ENCODE measurements at places on chromosomes 6 and 20.
A peak's percentile ranks its signal among the peaks of the same experiment; 100 is the strongest.

DNA sequence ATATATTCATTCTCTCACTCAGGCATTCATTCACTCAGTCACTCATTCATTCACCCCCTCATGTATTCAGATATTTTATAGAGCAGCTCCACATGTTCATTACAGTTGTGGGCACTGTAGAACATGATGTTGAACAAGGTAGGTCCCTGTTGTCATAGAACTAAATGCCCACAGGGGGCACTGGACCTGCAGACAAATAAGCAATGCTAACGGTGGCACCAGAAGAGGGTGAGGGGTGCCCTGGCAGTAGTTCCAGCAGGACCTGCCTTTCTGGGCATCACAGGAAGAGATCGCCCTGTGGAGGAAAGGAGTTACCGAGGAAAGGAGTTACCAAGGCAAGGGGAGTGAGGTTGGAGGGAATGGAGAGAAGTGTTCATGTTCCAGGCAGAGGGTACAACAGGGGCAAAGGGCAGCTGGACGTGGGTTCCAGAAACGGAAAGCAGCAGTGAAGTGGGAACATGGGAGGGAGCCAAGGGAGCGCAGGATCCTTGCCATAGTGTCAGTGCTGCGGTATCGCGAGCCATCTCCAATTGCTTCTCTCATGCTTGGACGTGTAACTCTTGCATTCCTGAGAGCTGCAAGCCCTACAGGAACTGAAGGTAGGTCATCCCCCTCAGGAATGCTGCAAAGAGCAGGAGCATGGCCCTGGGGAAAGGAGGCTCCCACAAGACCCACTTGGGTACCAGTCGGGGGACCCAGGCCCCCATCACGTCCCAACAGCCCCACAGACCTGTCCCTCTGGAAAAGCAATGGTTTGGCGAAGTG is 128.2 kb downstream of the EDN3 start:
- no peak for DNase-seq

DNA sequence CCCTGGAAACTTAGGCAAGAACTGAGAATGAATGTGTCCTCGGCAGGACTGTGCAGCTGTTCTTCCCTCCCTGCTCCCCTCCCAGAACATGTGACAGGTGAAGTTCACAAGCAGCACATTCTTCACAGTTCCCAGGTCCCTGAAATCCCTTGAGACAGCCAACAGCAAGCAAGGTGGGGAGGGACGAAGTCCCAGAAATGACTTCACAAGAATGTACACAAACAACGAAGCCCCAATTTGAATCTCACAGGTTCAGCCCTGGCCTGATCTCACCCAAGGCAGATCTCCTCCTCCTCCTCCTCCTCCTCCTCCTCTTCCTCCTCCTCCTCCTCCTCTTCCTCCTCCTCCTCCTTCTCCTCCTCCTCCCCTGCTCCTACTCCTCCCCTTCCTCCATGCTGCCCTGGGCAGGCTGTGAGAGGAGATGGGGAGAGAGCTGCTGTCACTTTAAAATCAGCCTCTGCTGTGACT is 32.4 kb downstream of the WRNIP1 start:
- DNase-seq = peak; percentile 31

GRCh38 chr20:31915491-31916280 is 36.2 kb downstream of the PDRG1 start:
- no peak for DNase-seq

DNA sequence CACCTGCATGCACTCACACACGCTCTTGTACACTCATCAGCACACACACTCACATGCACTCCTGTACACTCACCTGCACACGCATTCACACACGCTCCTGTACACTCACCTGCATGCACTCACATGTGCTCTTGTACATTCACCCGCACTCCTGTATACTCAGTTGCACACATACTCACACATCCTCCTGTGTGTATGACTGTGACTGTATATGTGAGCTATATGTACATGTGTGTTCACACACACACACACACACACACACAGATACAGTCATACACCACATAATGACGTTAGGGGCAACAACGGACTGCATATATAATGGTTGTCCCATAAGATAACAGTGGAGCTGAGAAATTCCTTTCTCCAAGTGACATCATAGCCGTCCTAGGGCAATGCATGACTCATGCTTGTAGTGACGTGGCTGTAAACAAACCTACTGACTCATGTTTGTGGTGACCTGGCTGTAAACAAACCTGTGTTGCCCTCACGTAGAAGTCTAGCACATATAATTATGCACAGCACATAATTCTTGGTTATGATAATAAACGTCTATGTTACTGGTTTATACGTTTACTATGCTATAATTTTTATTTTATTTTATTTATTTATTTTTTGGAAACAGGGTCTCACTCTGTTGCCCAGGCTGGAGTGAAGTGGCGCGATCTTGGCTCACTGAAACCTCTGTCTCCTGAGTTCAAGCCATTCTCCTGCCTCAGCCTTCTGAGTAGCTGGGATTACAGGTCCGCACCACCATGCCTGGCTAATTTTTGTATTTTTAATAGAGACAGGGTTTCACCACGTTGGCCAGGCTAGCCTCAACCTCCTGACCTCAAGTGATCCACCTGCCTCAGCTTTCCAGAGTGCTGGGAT is 22.8 kb upstream of the TAF4 start:
- DNase-seq = no peak

DNA sequence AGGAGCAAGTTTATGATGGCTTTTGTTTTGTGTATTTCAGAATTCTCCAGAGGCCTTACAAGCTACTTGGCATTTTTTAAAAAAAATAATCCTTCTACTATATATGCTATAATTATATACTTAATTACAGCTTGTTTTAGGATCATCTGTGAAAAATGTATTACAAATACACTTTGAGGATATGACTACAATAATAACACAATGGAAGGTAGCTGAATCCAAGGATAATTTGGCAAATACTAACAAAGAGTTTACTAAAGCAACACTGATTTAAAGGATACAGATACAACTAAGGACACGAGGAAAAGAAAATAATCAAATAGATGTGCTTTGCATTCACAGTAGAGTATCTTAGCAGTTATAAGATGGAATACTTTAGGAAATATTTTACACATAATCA is 381.9 kb upstream of the CITED2 start:
- no peak for DNase-seq

GRCh38 chr20:57656821-57657534 is 36.8 kb upstream of the ZBP1 start:
- no peak for DNase-seq

DNA sequence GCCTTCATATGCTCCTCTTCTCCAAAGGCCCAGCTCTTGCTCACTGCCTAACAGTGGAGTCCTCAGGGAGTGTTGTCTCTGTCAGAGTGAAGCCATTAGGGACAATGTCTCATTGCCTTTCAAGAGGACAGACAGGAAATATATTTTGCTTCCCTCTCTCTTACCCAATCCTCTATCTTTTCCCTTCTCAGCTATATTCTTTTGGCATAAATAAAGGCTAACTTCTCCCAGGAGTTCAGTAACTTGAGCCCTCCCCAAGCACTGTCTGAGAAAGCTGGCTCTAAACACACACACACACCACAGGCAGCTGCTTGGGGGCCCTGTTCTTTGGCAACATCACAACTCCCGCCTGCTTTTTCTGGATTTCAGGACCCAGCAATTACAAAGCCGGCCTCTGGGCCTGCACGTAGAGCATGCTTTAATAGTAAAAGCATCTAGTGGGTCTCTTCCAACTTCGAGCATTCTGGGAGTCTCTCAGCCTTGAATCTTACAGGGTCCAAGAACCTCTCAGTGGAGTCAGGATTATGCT is 34.7 kb upstream of the LAMA4 start:
- peak; percentile 73 for DNase-seq

GRCh38 chr6:144377586-144378210 is 92.6 kb downstream of the UTRN start:
- DNase-seq = peak; percentile 22

GRCh38 chr6:93350774-93351173 is 68.6 kb downstream of the EPHA7 start:
- no peak for DNase-seq

DNA sequence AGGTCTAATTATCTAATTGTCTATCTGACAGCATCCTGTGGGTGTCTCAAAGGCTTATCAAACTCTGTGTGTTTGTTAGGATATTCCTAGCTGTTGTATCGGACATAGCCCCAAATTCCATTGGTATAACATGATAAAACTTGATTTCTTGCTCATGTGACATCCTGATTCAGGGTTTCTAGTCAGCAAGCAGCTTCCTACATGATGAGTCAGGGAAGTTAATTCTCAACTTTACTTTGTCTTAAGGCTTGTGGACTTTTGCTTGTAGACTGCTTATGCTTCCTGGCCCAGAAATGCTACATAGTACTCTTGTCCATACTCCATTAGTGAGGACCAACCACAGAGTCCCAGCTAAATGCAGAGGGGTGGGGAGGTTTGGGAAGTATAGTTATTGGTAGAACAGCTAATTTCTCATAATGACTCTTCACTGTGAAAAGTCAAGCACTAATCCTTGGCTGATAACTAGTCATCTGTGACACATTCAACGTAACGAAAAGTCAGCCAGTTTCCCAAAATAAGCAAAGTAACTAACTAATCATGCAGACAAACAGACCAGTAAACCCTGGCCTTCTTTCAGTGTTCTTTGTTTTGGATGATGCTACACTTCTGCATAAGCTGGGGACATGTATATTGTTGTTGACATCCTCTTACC is 25.8 kb downstream of the NKAIN2 start:
- no peak for DNase-seq

GRCh38 chr6:75091467-75092190 is 114.2 kb downstream of the COL12A1 start:
- no peak for DNase-seq

- DNase-seq = no peak
Measured at GRCh38 chr6:160002882-160003281, 34.0 kb downstream of the IGF2R start.

- DNase-seq = no peak
Measured at GRCh38 chr6:10310826-10311225, 104.0 kb downstream of the TFAP2A start.

DNA sequence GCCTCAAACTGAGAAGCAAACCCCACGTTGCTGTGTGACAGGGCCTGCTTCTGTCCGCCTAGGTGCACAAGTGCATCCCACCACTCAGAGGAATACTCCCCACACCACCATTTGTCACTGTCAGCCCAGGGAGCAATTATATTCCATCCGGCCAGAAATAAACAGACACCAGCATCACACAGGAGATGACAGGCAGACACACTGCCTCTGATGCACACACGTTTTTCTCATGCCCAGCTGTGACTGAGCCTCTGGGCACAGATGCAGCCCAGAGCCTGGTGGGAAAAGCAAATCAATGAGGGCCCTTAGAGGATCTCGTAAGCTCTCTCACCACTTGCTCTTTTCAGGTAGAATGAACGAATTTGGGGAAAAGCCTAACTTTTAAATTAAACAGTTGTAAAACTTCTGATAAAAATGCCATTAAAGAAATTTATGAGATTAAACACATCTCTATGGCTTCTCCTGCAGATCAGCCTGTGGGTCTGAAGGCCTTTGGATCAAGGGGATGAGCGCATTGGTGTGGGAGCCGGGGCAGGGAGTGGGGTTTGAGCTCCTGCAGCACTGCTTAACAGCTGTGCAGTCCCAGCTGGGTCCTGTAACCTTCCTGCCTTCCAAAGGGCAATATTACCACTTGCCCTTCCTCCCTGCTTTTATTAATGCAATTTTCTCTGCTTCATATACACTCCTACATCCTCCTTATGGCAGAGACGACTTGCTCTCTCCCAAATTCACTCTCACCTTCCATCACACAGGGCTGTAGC is 624.3 kb downstream of the PTPRT start:
- no peak for DNase-seq

DNA sequence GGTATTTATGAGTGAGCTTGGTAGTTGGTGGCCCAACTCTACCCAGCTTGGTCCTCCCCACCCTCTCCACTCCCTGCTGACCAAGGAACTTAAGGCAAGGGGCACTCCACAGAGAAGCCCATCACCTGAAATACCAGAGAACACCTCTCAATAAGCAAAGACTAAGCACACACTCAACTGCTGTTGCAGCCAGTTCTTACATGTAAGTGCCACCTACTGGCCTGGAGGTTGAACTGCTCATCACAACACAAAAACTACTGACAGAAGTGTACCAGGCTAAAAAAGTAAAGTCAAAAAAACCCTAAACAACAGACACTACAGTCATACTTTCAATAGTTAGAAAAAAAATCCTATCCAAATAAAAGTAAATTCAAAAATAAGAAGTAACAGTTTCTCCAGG is 146.2 kb downstream of the FAM83B start:
- no peak for DNase-seq

DNA sequence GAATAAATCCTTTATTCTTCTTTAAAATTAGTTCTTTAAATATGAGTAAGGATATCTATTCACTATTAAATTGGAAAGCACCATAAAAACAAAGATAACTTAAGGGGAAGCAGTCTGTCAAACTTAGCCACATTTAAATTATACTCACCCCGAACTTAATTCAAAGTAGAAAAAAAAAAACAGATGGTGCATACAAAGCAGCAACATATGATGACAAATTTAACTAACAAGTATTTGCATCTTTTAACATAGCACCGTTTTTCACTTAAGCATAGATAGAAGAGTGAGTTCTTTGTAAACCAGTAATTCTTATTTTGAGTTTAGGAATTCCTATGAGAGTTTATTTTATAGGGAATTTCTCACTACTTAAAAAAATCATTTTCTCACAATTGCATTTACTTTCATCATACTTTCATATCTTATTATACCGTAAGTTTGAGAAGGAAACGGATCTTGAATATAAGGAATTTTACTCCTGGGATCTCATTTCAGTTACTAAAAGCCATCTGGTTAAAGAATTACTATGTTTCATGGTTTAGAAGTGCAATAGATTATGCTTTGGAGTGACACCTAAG is 828.2 kb upstream of the MAP3K7 start:
- no peak for DNase-seq

GRCh38 chr6:75331151-75331550 is 46.6 kb upstream of the TMEM30A start:
- DNase-seq = no peak

DNA sequence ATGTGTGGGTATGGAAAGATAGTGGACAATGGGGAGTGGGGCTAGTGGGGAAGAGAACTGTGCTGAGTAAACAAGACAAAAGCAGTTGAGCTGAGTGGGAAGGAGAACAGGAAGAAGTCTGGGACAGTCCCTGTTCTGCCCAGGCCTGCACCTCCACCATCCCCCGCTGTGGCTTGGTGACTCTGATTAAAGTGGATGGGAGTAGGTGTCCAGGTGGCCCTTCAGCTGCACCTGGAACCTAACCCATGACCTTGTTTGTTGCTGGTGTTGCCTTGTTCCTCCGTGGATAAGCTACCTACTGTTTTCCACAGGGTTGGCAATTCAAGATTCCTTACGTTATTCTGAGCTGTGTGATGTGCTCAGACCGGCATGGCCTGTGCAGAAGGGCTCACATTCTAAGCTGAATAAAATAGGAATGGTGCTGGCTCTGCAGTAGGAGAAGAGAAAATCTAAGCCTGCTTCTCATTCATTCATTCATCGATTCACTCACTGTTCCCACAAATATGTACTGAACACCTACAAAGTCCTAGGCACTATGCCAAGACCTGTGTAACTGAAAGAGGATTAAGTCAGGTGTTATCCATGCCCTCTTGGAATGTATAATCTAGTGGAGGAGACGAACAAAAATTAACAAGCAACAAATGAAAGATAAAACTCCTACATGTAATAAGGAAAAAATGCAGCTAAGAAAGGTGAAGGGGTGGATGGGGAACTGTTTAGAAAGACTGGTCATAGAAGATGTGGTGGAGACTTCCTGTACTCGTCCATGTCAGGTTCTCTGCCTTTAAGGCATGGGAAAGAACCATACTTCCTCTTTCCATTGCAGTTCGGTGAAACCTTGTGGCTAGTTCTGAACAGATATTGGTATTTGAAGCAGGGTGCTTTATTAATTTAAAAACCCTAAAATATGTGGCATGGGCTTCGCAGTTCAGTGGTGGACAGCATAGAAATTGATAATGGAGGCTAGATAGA is 10.1 kb upstream of the CALHM6 start:
- no peak for DNase-seq

Data from left kidney (tissue), 8 donors.